ENCODE measurements at places on chromosomes 1 and 21.

DNA sequence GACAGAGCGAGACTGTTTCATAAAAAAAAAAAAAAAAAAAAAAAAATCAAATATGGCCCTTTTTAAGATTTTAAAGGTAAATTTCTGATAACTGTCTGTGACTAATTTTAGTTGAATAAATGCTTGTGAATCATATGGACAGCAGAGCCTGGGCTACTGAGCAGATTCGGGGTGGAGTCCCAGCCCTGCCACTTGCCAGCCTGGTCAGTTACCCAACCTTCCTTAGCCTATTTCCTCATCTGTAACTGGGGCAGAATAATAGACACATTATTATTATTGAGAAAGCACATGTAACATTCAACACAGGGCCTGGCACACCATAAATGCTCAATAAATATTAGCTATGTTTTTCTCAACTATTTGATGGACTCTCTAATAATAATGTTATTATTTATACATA lies 11.2 kb upstream of the H3-3A start:
- no peak for DNase-seq

- DNase-seq = no peak
Measured at GRCh38 chr1:15005116-15005515, 148.4 kb upstream of the TMEM51 start.

GRCh38 chr1:205230982-205231381 lies 3.2 kb downstream of the TMCC2 start:
- no peak for DNase-seq

GRCh38 chr1:167472752-167473521 lies 45.4 kb downstream of the CD247 start:
- no peak for DNase-seq

DNA sequence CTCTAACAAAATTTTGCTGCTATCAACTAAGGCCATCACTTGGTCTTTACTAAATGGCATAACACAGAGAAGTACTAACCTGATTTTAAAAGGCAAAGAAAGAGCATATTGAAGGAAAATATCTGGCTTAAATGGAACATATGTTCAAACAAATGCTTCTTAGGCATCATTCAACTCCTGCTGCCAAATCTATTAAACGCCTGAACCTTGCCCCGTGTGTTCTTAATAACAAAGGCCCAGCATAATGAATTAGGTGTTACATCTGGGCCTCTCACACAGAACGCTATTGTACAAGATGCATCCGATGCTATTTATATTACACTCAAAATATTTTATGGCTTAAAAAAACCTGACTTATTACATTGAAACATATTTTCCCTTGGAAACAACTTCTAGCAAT lies 48.4 kb downstream of the B3GALNT2 start:
- no peak for DNase-seq

DNA sequence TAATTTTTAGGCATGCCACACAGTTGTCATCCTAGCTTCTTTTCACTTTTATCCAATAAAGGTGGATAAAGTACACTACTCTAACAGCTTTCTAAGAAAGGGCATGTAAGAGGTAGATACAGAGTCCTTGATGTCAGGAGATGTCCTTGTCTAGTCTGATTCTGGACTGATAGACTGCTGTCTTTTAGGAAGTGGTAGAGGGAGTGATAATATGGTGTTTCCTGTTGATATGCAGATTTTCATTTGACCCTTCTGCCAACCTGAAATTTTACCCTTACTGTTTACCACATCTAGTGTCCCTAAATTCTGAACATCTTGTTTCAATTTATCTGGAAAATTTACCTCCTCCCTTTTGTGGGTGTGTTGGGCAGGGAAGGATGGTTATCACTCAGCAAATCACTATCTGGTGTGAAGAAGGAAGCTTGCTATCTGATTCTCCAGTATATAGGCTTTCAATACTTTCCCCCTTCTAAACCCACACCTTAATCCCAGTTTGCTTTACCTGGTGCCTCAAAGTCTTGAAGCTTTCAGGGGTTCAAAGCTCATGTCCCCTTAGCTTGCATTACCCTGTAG lies 354.9 kb upstream of the SNX7 start:
- DNase-seq = no peak

GRCh38 chr1:39829791-39830533 lies 41.3 kb upstream of the BMP8B start:
- no peak for DNase-seq

DNA sequence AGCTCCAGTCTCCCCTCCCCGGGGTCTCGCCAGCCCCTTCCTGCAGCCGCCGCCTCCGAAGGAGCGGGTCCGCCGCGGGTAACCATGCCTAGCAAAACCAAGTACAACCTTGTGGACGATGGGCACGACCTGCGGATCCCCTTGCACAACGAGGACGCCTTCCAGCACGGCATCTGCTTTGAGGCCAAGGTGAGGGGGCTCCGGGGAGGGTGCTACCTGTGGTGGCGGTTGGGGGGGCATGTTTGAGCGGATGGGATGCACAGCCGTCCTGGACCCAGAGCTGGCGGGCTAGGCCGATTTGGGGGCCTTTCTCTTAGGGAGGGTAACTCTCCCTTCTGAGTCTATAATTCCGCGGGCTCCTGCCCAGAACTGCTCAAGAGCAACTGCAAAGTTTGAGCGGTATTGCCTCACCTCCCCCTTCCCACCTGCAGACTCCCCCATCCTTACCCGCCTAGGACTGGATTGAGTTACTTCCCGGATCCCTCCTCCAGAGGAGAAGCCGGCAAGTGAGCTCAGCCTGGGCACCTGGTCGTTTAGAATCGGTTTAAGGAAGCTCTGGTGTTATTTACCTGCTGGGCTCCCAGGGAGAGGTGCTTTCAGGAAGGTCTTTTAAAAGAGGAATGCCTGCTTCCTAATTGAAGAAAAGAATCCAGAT lies 730 bp downstream of the NOS1AP start:
- DNase-seq = no peak

GRCh38 chr1:87196110-87196827 lies 132.4 kb upstream of the LMO4 start:
- no peak for DNase-seq

DNA sequence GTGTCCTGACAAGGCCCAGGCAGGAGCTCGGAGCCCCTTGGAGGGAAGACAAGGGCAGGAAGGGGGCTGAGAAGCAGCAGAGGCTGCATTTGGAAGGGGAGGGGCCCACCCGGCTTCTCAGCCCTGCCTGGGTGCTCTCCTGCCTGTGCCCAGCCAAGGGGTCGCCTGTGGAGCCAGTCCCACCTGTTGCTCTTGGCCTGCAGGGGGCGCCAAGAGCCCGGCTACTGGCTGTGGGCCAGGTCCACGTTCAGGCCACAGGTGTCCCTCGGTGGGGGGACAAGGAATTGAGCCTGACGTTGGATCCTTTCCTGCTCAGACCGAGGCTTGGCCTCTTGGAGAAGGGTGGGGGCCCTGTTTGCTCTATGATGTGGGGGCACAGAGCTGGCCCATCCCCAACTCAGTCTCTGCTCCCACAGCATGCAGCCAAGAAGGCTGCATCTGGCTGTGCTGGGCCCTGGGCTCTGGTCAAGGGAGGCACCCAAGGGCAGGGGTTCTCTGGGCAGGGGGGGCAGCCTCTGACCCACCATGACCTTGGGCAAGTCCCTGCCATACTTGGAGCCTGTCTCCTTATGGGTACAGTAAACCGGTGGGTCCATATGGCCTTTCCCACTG lies 10.9 kb downstream of the WNT4 start:
- peak; percentile 16 for DNase-seq

DNA sequence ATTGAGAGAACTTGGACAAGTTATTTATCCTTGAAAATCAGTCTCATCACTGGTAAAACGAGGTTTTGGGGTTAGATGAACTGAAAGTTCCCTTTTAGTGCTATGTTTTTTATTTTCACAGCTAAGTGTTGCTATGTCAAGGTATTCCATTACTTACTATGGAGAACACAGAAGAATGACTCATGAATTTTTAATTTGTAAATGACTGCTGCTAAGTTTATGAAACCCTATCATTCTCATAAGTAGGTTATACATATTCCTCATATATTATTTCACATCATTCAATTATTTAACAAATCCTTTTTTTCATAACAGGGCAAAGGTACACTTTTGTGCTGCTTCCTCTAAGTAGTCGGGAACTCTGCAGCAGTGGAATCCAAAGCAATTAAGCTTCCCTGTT lies 52.2 kb upstream of the ATP1A1 start:
- DNase-seq = no peak

- no peak for DNase-seq
Measured at GRCh38 chr1:154801234-154802011, 68.7 kb downstream of the KCNN3 start.

DNA sequence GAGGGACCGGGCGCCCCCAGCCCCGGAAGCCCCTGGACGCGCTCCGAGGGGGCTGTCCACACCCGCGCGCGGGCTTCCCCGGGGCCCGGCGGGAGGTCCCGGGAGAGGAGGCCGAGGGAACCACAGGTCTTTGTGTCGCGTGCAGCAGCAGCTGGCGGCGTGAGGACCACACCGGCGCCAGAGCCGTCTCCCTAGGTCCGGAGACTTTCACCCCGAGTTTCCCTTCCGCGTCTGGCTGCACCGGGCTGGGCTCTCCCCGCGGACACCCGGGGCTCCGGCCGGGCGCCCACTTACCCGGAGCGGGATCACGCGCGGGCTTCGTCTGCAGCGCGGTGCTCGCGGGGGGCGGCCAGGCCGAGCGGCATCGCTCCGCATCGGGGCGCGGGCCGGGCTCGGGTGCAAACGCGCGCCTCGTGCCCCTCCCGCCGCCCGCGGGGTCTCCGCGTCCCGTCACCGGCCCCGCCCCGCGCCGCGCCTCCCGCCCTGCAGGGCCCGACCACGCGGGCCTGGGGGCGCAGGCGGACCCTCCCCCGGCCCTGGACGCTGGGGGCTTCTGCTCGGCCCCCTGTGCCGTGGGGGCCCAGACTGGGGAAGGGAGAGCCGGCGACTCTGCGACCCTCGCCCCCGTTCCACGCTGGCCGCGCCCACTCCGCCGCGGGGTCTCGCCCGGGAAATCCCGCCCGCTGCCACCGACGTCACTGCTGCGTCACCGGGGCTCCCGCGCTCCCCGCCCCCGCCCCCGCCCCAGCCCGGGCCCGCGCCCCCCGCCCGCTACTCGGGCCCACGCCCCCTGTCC lies at the start of gene GNG4:
Gene GNG4 (minus strand): TSS at position 417 of the 796 bp plus-strand sequence. CDS start 65,946 bp downstream, outside the sequence.
- no peak for DNase-seq

GRCh38 chr1:16430606-16431005 lies 6.6 kb downstream of the SPATA21 start:
- DNase-seq = no peak

DNA sequence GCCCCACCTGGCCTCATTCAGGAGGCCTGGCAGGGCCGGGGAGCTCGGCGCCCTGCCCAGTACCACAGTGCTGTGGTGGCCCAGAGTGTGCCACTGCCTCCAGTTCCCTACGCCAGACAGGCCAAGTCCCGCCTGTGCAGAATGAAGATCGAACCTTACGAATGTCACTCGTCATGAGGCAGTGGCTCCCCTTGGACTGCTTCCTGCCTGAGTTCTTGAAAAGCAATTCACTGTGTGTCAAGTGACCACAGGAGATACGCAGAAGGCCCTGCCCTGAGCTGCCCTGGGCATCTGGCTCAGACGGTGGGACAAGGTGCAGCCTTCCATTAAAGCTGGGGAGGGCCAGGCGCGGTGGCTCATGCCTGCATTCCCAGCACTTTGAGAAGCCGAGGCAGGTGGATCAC lies 49.6 kb upstream of the LRP8 start:
- no peak for DNase-seq

DNA sequence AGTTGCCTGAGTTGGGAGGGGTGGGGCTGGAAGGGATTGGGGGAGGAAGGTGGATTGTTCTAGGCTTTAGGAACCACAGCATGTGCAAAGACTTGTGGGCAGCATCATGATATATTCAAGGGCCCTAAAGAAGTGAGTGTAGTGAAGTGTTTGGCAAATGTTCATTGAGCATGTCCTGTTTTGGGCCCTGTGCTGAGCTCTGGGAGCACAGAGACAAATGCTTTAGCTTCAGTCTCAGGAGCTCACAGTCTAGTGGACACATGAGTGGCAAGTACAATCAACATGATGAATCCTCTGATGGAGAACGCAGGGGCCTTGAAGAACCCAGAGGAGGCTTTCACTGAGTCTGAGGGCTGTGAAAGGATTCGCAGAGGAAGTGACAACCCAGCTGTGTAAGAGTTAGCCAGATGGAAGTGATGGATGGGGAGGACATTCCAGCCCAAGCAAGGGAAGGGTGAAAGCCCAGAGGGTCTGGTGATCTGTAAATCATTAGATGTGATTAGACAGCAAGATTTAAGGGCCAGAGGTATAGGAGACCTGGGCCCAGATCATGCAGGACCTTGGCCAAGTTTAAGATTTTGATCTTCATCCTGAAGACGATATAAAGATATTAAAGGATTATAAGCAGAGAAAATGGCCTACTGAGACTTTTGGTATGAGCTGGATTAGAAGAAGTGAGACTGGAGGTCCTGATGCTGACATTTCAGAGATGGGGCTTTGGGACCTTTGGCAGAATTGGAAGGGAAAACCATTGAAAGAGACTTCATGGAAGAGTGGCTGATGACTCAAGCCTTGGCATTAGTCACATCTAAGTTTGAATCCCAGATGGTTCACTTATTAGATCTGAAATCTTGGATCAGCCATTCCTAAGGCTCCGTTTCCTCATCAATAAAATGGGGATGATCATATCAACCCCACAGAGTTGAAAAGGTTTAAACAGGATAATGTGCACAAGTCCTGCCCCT lies 4.6 kb downstream of the IPO13 start:
- DNase-seq = no peak

- DNase-seq = no peak
Measured at GRCh38 chr1:24754229-24754628, 9.0 kb downstream of the CLIC4 start.

- DNase-seq = no peak
Measured at GRCh38 chr1:59136541-59137275, 160.2 kb upstream of the FGGY start.

DNA sequence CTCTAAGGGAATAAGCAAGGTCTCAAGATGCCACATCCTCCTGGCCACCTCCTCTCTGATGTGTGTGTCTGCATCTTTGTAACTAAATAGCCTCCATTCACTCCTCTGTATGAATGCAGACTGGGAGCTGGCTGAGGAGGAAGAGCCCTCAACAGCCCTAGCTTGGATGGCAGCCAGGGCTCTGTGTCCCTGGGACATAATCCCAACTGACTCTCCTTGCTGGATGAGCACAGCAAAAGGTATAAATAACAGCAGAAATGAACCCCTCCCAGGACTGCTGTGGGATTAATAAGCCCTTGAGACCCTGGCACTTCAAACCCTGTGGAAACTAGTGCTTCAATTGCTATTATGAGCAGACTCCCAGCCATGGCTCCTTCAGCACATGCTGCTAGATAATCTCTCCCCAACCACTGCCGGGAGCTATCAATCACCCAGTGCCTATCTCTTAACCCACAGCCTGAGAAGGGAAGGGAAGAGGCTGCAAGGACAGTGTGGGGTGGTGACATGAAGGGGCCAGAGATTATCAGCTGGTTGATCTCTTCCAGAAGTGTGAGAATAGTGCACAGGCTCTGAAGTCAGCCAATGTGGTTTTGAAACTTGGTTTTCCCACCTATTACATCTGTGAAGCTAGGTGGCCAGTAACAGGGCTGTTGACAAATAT lies 152.2 kb downstream of the TNR start:
- DNase-seq = peak; percentile 51

- DNase-seq = no peak
Measured at GRCh38 chr1:156122086-156122485, 7.6 kb downstream of the LMNA start.

DNA sequence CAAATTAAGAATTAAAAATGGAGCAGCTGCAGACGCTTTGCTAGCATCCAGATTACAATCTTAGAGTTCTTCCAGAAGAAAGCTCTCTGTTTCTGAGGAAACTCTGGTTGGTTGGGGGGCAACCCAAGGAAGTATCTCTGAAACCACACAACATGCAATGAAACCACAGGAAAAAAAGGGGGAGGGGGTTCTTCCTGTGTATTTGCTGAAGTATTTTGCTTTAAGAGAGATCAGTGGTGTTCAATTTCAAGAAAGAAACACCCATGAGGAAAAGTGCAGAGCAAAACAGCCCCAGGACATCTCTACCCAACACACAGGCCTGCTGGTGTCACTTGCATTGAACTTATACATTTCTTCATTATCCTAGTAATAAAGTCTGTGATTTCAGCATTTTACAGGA lies 19.7 kb upstream of the TIAM1 start:
- no peak for DNase-seq
